ENCODE measurements at places on chromosomes 5 and 9.

GRCh38 chr5:120382833-120383232 lies 81.3 kb upstream of the PRR16 start:
- DNase-seq: no peak

GRCh38 chr5:89246252-89246651 lies 363.3 kb upstream of the MEF2C start:
- DNase-seq: no peak

DNA sequence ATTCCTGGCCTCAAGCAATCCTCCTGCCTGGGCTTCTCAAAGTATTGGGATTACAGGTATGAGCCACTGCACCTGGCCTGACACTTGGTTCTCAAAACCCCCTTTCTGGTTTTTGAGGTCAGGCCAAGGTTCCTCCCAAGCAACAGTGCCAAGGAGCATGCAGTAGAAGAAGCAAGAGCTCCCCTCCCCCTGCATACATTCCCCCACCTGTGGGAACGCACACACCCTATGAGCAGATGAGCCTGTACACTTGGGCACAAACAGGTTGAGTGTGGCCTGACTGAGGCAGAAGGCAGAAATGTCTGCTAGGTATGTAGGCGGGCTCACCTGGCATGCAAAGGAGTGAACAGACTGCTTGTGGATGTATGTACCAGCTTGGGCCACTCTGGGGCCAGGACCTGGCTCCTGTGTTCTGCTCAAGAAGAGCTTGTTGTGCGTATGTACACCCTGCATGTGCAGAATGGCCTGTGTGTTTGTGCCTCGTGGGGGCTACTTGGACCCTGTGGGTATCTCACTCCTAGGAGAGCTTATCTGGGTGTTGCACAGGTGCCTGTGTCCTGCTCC lies 1.7 kb downstream of the GPRIN1 start:
- DNase-seq: no peak

DNA sequence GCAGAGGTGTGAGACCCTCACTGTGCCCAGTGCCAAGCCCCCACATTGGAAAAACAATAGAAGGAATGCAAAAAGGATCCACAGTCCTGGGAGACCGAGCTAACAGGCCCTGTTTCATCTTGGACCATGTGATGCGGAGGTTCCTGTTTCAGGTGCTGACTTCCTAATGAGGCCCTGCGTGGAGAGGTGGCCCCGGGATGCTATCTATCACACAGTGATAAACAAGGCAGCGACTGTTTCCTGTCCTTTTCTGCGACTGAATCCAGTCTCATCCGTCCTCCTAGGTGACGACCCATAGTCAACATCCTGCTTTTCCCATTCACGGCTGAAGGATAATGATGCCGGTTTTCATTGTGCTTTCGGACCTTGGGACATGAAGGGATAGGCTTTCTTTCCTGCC lies 56.4 kb upstream of the BOD1 start:
- no peak for DNase-seq

DNA sequence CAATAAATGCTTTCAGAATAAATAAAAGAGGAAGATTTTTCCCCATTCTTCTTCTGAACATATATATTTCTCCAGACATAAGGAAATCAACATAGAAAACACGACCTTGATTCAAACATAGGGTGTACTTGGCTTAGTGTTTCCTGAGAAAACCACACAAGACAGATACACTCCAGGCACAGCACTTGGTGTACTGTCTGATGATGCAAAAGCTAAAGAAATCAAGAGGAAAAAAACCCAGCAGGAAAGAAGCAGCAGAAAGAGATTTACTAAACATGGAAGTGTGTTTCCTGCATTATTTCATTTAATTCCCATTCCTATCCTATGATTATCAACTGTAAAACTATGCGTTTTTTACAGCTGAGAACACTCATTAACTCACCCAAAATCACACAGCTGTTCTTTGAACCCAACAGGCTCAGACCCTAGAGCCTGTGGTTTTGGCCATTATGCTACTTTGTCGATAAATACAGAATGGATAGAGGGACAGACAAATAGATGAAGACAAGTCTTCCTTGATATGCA lies 46.1 kb downstream of the NIPAL4 start:
- no peak for DNase-seq

DNA sequence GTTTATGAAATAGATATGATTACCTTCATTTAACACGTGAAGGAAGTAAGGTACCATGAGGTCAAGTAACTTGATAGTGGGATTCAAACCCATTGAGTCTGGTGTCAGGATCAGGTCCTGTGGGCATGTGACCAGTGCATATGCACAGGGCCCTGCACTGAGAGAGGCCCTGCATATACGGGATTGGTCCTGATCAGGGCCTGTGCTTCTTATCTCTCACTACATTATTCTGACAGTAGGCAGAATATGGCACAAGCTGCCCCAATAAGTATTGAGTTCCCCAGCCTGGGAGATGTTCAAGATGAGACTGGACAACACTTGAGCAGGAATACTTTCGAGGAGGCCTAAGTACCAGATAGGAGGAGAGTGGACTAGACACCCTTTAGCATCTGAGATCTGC lies 44.0 kb downstream of the GALNT10 start:
- DNase-seq: no peak

DNA sequence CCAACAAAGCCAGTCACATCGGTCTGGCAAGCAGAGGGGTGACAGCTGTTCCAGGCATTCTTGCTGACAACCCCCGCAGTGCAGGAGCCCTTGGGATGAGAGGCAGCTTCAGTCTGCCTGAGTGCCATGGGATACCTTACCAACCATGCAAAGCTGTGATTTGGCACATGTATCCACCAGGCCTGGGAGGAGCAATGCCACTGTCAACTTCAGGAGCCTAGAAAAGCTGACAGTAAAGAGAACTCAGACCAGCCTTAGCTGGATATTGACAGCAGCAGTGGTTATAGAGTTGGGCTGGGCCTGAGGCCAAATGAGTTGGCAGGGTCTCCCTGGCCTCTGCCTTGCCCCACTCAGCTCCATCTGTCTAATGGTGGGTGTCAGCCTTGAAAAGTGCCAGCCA lies 10.1 kb upstream of the PLPPR1 start:
- no peak for DNase-seq

DNA sequence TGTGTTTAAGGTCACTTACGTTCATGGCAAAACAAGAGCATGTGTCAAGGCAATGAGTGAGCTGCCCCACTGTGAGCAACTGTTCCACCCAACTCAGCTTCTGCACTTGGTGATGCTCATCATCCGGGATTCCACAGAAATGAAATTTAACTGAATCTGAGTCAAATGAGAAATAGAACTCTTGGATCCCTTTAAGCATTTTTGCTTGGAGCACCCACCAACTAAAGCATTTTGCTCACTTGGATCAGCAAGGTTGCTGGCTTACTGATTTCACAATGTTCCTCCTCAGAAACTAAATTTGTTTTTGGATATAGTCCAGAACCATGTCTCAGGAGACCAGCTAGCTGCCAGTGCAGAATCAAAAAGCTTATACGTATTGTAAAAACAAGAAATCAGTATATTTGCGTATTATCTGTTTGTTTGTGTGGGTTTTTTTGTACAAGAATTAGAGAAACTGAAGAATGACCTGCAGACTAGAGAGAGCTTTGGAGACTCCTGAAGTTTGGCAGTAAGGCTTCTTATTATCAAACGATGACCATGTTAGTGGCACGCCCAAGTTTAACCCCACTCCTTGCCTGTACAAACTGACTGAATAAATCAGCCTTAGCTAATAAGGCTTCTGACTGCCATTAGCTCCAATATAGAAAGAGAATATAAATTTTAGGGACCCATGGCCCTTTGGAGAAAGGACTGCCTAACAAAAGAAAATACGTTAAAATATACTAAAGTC lies 153.8 kb upstream of the FST start:
- no peak for DNase-seq

DNA sequence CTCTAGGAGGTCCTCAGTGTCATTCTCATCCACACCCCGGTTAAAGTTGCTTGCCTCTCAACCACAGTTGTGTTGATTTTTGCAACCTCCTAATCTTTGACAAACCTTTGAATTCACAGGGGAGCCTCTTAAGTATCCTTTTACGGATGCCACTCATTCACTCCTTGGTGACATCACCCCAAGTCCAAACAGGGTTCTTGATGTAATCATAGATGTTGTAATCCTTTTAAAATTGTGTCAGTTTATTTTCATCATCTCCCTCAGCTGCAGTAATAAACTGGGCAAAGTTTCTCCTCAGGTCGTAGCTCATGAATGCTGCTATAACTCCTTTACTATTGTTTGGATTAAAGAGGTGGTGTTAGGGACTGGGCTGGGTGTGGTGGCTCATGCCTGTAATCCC lies 637.2 kb upstream of the NUDT12 start:
- no peak for DNase-seq

DNA sequence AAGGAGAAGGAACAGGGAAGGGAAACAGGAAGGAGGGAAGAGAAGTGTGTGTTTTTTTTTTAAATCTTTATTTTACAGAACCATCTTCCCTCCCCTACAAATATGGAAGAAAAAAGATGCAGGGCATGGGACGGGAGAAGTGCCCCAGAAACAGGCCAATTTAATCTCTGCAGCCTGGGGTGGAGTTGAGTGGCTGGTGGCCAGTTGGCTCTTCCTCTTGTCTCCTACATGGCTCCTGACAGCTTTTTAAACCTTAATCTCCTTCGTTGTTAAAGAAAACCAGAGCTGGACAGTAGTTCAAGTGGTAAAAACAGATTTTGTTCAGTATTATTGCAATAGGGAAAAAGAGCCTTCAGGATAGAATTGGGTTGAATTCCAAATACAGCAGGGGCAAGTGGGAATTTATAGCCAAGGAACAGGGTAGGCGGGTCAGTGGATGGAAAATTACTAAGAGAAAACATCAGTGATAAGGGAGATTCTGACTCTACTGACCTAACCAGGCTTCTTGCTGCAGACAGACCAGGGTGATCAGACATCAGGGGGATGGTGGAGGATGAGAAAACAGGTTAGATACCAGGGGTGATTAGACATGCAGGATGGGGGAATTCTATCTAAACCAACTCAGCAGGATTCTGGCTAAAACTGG lies 125.1 kb upstream of the CLINT1 start:
- DNase-seq: no peak

All from NCI-H1417 (cell line).